ENCODE measurements at places on chromosomes 12 and 14. TPM values are rescaled to one million over a fixed set of nuclear protein-coding genes. Genes with fewer than 3 reads are reported as not detected.

The VRTN gene
- total RNA-seq, result not detected

The INHBC gene
- not detected for total RNA-seq

GRCh38 chr12:49515266-49515665 lies 23.6 kb upstream of the KCNH3 start:
- no peak for DNase-seq

- no peak for DNase-seq
Observed at GRCh38 chr12:108151533-108152169, 22.6 kb downstream of the WSCD2 start.

GRCh38 chr14:53043027-53043581 lies 92.3 kb upstream of the FERMT2 start:
- no peak for DNase-seq

Measured in left cardiac atrium (tissue), 4 donors.